ENCODE measurements at places on chromosomes 13 and 19.

DNA sequence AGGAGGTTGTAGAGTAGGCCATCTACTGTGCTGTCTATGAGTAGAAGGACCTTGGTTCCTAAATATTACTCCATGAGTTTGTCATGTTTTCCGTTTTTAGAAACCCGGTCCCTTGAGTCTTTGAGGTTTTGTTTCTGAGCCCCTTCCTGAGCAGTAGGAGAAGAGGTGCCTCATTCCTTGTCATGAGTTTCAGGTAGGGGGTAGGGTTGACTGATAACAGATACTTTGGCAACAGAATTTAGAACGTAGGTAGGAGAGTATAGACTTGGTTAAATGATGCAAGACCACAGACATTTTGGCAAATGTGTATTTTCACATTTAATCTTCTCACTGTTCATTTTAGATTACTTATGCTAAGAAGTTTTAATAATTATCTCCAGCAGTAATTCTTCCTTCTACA lies 24.6 kb downstream of the LMO7 start:
- no peak for DNase-seq

- no peak for DNase-seq
These were observed 317 bp downstream of the LYL1 start for GRCh38 chr19:13102416-13102665.

GRCh38 chr19:52667972-52668371 lies 29.8 kb upstream of the ZNF83 start:
- DNase-seq: no peak

- no peak for DNase-seq
These were observed 4.0 kb downstream of the EMP3 start for GRCh38 chr19:48329167-48329891.

DNA sequence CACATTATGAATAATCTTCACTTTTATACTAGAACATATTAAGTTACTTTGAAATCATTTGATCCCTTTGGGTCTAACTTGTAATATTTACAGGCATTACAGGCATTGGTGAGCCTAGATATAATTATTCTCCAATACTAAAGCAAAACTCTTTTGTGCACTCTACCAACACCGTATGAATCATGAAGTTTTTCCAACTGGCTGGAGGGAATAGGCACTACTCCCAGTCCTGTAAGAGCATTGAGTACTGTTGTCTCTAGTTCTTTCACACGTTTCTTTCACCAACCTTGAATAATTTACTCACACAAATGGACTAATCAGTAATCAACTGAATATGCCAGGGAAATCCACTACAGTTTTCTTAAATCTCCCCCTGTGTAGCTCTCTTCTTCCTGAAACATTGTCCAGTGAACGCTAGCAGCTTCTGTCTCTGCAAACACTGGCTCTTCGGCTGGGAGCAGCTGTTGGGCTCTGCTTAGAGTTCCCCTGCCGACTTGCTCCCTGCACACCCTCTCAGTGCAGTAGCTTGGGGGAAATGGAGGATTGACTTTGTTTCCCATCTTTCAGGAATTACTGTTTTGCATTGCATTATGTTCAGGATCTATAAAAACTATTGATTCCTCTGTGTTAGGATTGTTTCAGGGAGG lies 476.7 kb downstream of the RFC3 start:
- DNase-seq: no peak

DNA sequence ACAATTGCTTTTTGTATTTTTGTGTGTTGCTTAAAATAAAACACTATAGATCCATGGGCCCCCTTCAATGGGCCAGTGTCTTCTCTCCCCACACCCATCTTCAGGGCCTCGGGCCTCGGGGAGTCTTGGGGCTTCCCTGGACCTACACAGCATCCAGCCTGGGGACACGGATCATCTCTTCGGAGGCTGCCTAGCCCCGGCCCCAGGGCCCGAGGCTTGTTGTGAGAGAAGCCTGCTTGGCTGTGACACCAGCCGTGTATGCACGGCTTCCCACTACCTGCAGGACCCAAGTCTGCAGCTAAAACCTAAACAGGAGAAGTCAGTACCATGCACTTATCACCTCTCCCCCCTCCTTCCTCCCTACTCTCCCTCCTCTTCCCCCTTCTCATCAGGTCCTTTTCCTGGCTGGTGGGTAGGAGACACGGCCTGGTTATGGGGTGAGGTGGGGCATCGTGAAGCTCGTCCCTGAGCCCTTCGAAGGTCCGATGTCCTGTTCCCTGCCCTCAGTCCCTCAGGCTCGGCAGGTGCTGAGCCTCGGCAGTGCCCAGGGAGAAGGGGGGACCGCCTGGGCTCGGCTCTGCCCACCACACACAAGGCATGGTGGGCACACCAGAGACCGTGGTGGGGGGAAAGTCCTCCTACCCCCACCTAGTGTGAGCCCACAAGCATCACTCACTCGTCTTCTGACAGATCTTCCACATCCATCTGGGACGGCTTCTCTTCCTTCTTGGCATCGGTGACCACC lies 9.5 kb downstream of the C13orf46 start:
- DNase-seq: no peak

- no peak for DNase-seq
These were observed 37.4 kb downstream of the RYR1 start for GRCh38 chr19:38470788-38471480.

GRCh38 chr19:53659292-53659691 lies 27.5 kb downstream of the DPRX start:
- DNase-seq: no peak

All from NCI-H187 treated with DMSO at 0.1 percent for 48 hours (cell line).